ENCODE measurements at places on chromosomes 12 and 14. TPM values are rescaled to one million over a fixed set of nuclear protein-coding genes. Genes with fewer than 3 reads are reported as not detected.
A peak's percentile ranks its signal among the peaks of the same experiment; 100 is the strongest.

Gene CDC42BPB
- total RNA-seq = 51.5 TPM

Gene SNW1
- total RNA-seq = 133 TPM

Gene DEGS2
- not detected for total RNA-seq

Gene ISM2
- not detected for total RNA-seq

Gene OVCH1
- not detected for total RNA-seq

Gene SIX1
- 14.9 TPM for total RNA-seq

Gene NANOG
- total RNA-seq = not detected

Gene PIWIL1
- 0.68 TPM for total RNA-seq

Gene GDF3
- not detected for total RNA-seq

DNA sequence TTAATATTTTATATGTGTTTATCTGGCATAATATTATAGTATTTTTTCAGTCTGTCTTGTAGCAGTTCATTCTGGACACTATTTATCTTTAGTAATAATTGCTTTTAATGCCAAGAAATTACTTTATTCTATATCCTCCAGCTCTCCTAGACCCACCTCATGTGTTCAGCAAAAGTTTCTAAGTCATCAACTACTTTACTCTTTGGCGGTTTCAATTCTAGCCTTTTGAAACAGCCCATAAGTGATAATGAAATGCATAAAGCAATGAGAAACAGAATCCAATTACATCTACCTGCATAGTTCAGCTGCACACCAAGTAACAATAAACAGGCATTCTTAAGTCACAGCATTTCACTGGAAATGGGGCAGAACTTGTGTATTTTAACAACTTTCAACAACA lies 225.5 kb downstream of the SLC25A21 start:
- DNase-seq = no peak

DNA sequence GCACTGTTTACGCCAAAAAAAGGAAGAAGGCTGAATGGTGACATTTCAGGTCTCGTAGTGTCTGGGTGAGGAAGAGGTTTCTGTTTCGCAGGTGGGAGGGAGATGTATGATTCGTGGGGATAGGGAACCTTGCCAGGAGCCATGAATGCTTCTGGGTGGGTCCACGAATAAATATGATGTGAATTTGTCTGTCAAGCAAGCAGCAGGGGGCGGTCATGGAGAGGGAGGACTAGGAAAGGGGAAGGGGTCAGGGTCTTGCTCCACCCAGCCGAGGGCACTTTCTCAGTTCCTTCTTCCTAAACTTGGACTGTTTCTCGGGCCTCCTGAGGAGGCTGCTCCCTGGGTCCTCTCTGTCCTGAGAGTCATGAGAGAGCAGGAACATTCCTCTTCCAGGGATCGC lies 72.5 kb downstream of the LGMN start:
- no peak for DNase-seq

GRCh38 chr12:124744659-124745464 lies 118.8 kb downstream of the SCARB1 start:
- peak; percentile 60 for DNase-seq

DNA sequence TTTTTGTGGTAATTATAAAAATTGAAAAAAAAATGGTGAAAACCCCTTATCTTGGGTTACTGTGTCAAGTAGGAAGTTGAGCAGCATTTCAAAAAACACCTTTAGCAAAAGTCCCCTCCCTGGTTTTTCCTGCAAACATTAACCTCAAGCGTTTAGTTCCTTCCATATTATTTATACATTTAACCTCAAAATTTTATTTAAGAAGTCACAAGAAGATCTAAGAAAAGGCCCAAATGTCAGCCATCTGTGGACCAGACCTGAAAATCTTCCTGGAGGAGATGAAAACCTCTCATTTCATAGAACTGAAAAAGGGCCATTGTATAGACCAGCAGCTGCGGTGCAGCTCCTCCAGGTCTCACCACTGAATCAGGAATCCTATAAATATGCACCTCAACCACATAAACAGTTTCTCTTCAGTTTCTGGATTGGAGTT lies 40.4 kb upstream of the BTG1 start:
- DNase-seq = no peak

- DNase-seq = no peak
These were observed 97.6 kb upstream of the DIO3 start for GRCh38 chr14:101463566-101464171.

DNA sequence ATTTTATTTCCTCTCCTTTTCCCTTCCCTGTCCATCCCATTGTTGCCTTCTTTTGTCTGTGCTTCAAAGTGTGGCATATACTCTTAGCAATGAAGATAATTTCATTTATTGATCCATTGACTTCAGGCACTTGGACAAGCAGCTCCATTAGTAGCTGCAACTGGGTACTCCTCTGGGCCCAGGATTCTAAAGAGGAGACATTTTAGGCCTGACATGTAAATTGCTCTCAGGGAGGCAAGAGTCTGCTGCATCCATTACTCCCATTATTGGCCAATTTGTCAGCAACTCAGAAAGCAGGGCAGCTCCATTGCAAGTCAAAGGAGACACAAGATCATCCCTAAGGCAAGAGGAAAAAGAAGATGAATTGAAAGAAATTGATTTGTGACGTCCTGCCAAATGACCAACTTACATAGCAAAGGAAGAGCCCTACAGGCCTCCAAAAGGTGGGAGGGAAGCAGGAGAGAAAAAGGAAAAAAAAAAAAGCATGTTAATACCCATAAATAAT lies 1094.1 kb upstream of the FLRT2 start:
- no peak for DNase-seq

DNA sequence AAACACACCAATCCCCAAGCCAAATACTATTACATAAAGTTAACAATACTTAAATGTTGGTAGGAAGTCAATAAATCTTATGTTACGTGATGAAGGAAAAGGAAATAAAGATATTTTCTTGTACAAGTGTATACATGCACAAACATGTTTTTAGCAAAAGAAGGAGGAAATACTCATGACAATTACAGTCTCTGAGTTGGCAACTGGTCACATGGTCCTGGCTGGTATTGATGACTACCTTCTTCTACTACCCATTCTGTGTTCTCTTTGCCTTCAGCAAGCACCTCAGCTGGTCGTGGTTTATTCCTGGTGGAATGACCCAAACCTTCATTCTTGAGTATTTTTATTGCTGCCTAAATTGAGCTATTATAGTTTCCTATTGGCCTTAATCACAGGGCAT lies 84.8 kb downstream of the PLBD1 start:
- DNase-seq = no peak

DNA sequence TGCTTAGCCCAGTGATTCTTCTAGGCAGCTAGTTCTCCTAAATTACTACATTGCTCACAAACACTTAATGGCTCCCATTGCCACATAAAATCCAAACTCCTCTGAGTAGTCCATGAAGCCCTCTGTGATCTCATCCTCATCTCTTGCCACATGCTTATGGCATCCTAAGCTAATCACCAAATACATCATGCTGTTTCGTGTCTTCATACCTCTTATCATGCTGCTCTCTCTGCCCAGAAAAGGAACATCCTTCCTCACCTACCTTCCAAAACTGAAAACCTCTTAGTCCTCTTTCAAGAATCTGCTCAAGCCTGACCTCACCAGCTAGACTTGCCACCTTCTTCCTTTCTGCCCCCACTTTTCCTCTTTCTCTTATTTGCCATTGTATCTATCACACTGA lies 108.5 kb downstream of the DUSP6 start:
- no peak for DNase-seq

GRCh38 chr12:120470150-120470784 lies 719 bp upstream of the SRSF9 start:
- DNase-seq = no peak

GRCh38 chr12:56375598-56376434 lies 13.2 kb upstream of the APOF start:
- no peak for DNase-seq

DNA sequence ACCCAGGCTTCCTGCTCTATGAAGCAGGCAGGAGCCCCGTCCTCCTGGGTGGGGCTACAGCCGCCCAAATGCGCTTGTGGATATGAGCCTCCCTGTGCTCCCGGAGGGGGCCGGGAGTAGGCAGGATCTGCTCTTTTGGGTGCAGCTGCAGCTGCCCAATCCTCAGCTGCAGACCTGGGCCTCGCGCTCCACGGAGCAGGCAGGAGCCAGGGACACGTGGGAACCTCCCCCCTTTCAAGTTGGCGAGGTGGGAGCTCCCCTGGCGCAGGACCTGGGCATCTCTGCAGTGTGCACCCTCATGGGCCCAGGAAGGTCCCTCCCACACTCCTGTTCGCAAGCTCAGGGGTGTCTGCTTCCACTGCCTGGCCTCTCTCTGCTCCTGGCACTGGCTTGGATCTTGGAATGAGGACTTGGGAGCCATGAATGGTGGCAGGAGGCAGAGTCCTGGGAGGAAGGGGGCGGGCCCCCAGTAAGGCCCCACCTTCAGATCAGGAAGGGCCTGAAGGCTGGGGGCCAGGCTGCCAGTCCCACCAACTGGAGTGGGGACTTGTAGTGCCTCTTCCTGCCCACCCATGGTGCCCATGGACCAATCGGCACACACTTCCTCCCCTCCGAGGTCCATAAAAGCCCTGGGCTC lies 61.3 kb downstream of the KLRG1 start:
- DNase-seq = no peak

DNA sequence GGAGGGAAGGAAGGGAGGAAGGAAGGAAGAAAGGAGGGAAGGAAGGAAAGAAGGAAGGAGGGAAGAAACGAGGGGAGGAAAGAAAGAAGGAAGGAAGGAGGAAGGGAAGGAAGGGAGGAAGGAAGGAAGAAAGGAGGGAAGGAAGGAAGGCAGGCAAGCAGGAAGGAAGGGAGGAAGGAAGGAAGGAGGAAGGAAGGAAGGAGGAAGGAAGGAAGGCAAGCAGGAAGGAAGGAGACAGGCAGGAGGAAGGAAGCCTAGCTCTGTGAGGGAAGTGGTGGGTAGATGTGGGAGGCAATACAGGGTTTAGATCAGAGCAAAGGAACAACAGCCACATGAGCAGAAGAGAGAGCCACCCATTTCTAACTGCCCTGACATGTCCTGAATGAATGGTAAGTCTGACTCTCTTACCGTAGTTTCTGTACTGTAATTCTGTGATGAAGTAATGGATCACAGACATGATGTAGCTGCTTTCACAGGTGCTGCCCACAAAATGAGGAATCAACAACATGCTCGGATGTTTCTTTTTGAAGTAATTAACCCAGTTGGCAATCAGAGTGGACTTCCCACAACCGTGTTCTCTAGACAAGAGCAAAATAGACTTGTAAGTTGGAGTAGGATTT lies 24.4 kb upstream of the HSP90B1 start:
- DNase-seq = no peak

GRCh38 chr12:122297494-122297893 lies 31.2 kb upstream of the VPS33A start:
- DNase-seq = no peak

GRCh38 chr12:2395354-2395977 lies 342.7 kb downstream of the CACNA1C start:
- peak; percentile 63 for DNase-seq

DNA sequence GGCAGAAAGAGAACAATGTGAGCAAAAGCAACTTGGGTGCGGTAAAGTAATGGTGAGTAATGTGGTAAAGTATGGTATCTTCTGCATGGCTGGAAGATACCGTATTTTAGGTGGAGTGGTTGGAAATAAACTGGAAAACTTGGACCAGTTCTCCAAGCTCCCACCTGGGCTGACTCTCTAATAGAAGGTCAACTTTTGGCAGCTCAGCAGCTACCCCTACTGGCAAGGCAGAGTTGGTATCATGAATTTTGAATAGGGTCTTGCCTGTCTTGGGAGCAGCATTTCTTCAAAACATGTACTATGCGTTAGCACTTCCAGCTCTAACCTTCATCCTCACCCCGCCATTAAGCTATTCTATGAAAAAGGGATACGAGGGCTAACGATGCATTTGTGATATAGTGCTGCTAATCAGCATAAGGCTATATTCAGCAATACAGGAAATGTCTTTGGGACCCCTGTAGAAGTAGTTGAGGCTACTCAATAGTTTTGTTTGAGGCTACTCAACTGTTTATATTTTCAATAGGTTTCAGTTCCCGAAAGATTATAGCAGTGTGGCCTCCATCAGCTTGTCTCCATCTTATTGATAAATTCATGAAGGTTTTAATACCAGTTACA lies 276.3 kb upstream of the FAR2 start:
- peak; percentile 49 for DNase-seq
